ENCODE measurements at places on chromosomes 5 and 9.

- no peak for DNase-seq
Observed at GRCh38 chr9:131396626-131397025, 2.7 kb downstream of the PRRC2B start.

DNA sequence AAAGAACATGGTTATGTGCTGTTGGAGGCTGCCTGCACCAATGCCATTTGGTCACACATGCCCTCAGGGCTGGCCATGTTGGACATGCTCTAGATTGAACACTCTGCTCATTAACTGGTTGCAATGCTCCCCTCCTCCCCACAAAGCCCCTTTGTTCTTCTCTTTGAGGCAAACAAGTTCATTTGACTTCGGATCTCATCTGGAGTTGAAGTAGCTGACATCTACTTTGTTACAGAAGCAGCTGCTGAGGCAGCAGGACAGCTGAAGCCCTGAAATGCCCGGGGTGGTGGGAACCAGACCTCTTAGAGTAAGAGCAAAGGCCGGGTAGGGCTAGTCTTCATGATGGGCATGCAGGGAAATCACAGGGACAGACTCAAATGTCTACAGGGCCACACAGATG lies 123.5 kb downstream of the APBA1 start:
- no peak for DNase-seq

- DNase-seq, result no peak
Observed at GRCh38 chr5:41707853-41708603, 162.2 kb downstream of the OXCT1 start.

DNA sequence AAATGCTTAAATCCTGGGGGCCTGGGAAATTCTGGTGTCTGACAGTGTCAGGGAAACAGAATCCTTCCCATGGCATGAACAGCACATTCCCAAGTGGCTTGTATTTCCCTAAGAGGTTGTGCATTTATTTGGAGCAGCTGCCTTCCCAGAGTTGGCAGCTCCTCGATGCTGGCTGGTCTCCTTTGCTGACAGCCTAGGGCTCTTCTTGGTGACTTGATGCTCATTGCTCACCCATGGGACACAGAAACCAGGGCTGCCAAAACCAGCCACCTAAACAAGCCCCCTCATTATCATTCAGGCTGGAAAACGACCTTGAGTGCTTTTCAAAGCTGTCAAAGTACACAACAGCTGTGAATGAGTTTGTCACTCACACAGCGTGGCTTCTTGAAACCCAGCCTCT lies 24.2 kb downstream of the ENHO start:
- no peak for DNase-seq

GRCh38 chr9:20208961-20209371 lies 413.3 kb downstream of the MLLT3 start:
- no peak for DNase-seq
